ENCODE measurements at places on chromosomes 1 and 21.

- no peak for DNase-seq
Observed at GRCh38 chr21:30563072-30563471, 2.0 kb upstream of the KRTAP19-7 start.

DNA sequence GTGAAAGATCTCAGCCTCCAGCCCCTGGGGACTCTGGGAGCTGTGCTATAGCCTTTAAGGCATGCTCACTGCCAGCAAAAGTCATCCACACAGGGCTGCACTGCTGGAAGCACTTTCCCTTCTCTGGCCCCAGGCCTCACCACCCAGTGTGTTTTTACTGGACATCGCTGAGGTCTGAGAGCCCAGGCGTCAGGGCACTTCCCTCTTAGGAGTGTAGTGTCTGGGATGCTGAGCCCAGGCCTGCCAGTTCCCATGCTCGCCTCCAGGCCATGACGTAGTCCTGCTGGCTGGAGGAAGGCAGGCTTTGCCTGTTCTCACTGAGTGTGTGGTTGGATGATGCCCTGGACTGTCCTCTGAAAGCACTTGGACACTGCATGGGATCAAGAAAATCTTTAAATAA lies 101.2 kb downstream of the GDAP2 start:
- DNase-seq = no peak

GRCh38 chr1:12383001-12383400 lies 153.2 kb downstream of the VPS13D start:
- DNase-seq = no peak

- DNase-seq = peak; percentile 20
Observed at GRCh38 chr1:7644961-7645750, 125.9 kb upstream of the VAMP3 start.

- DNase-seq = no peak
Observed at GRCh38 chr1:93001893-93002292, 40.6 kb upstream of the DIPK1A start.

DNA sequence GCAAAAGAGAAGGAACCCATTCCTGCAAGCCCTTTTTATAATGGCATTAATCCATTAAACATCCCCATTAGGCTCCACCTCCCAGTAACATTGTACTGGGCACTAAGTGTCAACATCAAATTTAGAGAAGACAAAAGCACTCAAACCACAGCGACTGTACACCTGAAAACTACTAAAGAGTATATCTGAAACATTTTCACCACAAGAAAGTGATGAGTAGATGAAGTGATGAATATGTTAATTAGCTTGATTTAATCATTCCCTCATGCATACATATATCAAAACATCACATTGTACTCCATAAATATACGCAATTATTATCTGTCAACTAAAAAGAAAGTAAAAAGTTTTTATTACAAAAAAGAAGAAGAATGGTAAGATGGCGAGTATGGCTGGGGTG lies 26.4 kb downstream of the ACP6 start:
- DNase-seq = no peak

DNA sequence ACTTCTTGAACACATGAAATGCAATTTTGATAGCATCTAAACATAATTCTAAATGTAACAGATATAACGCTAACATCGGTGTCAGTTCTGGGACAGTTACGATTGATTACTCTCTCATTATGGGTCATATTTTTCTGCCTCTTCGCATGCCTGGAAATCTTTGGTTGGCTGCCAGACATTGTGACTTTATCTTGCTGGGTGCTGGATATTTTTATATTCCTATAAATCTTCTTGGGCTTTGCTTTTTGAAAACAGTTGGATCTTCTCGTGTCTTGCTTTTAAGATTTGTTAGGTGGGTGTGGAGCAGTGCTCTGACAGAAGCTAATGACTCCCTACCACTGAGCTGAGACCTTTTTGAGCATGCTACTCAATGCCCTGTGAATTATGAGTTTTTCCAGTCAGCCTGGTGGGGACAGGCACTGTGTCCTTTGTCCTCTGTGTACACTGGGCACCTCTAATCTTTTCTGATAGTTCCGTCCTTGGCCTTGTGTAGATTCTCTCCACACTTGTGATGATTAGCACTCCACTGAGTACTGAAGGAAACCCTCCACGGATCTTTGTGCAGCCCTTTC lies 28.0 kb upstream of the EDARADD start:
- no peak for DNase-seq

DNA sequence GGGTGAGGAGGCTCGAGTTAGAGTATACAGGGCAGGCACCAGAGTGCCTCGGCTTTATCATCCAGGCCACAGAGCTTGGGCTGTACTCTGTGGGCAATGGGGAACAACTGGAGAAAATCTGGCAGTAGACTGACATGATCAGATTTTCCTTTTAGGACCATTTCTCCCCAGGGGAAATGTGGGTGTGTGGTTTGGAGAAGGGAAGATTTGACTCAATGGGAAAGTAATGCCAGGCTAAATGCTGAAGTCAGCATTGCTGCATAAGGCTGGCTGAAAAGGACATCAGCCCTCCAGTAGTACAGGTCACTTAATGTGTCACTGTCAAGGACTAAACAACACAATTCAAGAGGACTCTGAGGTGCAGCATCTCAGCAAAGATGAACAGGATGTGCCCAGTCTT lies 5.0 kb downstream of the FYB2 start:
- no peak for DNase-seq

- no peak for DNase-seq
Observed at GRCh38 chr1:212301580-212301979, 16.4 kb downstream of the PPP2R5A start.

DNA sequence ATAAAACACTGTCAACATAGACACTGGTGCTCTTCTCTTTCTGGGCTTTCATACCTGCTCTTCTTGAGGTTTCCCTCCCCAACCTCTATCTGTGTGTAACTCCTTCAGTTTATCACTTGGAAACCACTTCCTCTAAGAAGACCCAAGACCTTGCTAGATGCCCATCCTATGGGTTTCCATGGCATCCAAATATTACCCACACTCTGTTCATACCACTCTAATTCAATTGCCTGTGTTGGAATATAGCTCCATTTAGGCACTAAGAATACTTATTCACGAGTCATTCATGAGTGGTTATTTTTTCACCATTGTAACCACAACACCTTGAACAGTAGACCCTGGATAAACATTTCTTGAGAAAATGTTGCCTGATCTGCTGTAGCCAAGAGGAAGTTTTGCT lies 231.1 kb upstream of the SGIP1 start:
- no peak for DNase-seq

- peak; percentile 21 for DNase-seq
Observed at GRCh38 chr1:2208309-2209239, 14.0 kb upstream of the FAAP20 start.

GRCh38 chr1:39080831-39081270 lies 54.7 kb downstream of the NDUFS5 start:
- DNase-seq = no peak

DNA sequence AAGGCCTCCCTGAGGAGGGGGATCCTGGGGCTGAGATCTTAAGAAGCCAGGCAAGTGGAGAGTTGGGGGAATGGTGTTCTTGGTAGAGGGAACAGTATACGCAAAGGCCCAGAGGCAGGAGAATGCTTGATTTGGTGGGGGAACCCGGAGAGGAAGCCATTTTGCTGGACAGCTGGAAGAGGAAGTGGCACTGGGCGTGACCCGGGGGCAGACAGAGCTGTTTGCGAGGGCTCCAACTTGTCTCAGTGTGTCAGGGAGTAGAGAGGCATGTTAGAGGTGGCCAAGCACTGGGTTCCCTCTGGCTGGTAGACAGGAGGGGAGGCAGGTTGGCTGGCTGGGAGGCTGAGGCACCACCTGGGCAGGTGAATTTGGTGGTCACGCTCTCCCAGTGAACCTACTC lies 96.3 kb upstream of the ACTL8 start:
- DNase-seq = no peak

- DNase-seq = no peak
Observed at GRCh38 chr1:223885614-223886013, 39.9 kb upstream of the TP53BP2 start.

DNA sequence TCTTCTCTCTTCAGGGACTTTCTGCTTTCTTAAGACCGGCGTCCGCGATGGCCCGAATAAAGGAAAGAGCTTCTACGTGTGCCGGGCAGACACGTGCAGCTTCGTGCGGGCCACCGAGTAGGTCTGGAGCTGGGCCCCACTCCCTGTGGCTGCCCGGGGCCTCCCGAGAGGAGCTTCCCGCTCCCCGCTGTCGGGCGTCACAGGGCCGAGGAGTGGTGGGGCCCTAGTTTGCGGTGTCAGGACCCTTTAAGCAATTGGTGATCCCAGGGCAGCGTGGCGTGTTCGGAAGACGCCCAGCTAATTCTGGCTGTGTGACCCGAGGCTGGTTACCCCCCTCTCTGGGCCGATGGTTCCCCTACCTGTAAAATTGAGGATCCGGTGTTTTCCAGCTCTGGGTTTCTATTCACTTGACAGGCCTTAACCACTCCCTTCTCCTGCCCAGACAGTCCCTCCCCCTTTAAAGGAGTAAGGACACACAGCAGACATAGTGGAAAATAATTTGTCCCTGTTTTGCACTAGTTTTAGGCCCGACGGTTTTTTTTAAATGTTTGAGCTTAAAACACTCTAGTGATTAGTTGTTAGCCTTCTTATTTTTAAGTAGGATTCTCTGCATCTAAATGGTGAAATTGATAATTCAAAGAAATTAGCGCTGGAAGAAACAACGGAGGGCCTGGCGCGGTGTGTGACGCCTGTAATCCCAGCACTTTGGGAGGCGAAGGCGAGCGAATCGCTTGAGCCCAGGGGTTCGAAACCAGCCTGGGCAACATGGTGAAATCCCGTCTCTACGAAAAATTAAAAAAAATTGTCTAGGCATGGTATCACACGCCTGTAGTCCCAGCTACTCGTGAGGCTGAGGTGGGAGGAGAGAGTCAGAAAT lies 553 bp downstream of the TTF2 start:
- DNase-seq = peak; percentile 36

DNA sequence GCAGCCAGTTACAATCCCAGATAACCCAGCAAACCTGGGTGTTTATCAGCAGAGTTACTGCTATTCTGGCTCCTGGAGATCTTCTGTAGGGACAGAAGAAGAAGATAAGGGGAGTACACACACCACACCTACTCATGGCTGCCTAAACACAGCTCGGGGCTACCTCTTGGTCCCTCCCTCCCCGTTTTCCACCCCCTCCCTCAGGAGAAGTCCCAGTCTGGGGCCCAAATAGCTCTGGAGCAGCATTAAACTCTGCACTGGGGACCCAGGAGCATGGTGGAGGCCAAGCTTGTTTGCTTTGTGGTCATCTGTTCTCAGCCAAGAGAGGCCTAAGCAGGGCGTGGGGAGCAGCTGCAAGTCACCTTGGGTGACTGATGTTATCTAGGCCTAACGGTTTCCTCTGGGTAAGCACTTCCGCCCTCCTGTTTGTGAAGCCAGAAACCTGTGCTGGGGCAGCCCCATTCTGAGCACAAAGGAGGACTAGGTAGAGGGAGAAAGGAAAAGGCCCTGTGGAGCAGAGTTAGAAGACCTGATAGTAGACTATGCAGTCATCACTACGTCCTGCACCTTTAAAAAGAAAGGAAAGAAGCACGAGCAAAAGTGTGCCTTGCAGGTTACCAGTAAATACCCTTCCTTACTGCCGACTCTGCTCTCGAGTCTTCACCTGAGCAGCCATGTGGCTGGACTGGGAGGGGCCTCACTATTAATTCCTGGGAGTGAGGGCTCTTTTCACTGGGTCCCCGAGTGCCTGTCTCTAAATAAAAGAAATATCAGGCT lies 2.0 kb upstream of the RCSD1 start:
- peak; percentile 85 for DNase-seq

GRCh38 chr1:201253411-201253810 lies 29.9 kb upstream of the PKP1 start:
- no peak for DNase-seq

- no peak for DNase-seq
Observed at GRCh38 chr1:116329524-116330341, 43.3 kb upstream of the ATP1A1 start.

DNA sequence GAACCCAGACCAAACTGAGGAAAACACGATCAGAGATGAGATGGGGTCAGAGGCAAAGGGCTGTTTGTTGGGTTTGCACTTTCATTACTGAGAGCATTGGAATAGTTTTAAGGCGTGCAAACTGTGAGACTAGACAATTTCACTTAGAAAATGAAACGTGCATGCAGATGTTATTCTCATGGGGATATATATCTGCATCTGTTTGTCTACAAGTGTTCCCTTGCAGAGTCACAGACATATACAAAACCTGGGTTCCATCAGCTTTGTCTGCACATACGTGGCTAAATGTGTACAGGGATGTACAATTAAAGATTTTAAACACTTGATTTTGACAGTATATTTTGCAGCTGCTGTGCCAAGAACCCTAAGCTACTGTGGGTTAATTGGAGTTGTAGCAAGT lies 355.4 kb downstream of the KIF26B start:
- no peak for DNase-seq

- DNase-seq = no peak
Observed at GRCh38 chr21:40271164-40271563, 403.9 kb downstream of the PCP4 start.

DNA sequence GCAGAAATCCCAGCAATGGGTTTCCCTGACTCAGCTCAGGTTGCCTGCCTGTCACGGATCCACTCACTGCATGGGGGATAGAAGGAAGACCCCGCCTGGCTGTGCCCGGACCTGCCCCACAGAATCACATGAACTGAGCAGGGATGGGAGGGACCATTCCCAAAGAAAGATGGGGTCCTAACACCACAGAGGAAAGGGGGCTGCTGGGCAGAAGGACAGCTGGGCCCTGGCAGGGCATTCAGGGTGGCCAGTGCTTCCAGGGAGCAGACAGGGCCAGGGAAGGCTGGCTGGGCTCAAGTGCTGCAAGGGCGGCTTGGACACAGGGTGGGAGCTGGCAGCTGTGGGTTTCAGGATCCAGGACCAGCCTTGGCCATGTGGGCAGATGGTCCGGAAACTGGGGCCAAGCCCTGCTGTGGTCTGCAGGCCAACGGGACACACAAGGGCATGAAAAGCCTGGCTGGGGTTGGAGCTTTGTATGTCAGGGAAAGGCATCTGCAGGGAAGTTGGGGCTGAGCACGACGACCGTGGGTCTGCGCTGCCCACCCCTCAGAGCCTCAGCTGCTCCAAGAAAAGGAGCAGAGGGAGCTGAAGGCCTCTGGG lies 723.9 kb downstream of the PTPRU start:
- DNase-seq = no peak

DNA sequence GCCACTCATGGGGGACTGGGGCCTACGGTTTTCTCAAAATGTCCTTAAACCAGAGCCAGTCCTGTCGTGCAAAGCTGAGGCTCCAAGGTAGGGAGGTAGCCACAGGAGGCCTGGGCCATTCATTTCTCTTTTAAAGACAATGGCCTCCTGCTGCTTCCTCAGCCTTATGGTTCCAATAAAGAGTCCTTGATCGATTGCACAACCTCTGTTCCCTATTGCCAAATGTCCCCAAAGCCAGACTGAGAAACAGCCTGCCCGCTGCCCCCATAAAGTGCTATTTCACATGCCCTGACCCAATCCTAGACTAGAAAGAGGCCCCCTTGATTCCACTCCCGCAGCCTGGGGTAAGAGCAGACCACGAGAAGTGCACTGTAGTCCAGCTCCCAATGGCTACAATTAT lies 166.7 kb downstream of the CLIC6 start:
- no peak for DNase-seq

DNA sequence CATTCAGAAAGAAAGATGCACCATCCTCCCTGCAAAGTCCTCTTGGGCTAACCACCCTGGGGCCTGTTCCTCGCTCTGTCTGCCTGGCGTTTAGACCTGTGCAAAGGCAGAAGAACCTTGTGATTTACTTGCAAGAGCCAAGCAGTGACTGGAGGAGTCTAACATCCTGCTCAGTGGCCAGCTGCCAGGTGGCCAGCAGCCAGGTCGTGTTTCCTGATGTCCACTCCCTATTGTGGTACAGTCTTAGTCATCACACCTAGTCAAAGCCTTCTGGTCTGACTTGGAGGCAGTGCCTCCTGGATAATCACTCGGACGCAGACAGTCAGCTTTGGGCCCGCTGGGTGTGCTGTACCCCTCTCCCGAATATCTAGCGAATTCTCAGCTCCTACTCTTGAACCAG lies 118.1 kb downstream of the PGBD5 start:
- peak; percentile 55 for DNase-seq

GRCh38 chr1:63033211-63033610 lies 249.3 kb downstream of the ATG4C start:
- no peak for DNase-seq

All from SW480 (cell line).